CD4-positive, alpha-beta T cell treated with Interleukin-1 beta for 1 hour (primary cell): ENCODE measurements at places on chromosomes 16 and 17.
A peak's percentile ranks its signal among the peaks of the same experiment; 100 is the strongest.

- no peak for DNase-seq
Measured at GRCh38 chr17:31453896-31454295, 62.4 kb downstream of the RAB11FIP4 start.

DNA sequence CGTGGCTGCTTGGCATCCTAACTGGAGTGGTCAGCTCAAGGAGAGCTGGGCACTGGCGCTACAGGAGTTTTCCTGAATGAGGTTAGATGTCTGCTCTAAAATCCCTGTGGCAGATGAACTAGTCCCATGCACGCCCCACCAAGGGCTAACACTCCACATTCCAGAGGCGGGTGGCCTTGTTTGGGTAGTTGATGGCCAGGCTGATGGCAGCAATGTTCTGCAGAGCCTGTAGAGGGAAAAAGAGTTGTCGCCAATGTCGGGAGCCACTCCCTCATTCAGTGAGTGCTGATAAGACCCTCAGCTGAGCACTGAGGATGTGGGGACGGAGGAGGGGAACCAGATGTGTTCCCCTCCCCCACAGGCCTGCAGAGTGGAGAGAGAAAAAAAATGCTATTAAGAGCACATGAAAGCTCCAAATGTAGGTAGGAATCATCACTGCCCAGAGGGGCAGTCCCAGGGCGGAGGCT lies 42.5 kb upstream of the ATP2A3 start:
- DNase-seq = no peak

DNA sequence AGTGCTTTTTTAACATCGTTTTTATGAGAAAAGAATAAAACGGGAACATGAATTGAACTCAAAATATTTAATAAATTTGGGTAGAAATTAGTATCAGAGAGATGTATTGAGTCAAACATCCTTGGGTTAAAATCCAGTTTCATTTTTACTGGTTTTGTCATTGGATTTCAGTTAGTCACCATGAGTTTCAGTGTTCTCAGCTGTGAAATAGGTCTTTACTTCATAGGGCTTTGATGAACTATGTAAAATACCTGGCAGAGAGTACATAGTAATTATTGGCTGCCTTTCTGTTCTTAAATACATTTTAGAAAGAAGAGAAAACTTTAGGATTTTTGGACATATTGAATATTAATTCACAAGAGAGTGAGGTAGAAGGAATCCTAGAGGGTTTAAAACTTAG lies 105.8 kb downstream of the TANC2 start:
- DNase-seq = no peak

GRCh38 chr17:74497471-74497870 lies 31.0 kb downstream of the CD300A start:
- no peak for DNase-seq

GRCh38 chr16:47905771-47906170 lies 250.0 kb downstream of the ABCC12 start:
- DNase-seq = no peak

DNA sequence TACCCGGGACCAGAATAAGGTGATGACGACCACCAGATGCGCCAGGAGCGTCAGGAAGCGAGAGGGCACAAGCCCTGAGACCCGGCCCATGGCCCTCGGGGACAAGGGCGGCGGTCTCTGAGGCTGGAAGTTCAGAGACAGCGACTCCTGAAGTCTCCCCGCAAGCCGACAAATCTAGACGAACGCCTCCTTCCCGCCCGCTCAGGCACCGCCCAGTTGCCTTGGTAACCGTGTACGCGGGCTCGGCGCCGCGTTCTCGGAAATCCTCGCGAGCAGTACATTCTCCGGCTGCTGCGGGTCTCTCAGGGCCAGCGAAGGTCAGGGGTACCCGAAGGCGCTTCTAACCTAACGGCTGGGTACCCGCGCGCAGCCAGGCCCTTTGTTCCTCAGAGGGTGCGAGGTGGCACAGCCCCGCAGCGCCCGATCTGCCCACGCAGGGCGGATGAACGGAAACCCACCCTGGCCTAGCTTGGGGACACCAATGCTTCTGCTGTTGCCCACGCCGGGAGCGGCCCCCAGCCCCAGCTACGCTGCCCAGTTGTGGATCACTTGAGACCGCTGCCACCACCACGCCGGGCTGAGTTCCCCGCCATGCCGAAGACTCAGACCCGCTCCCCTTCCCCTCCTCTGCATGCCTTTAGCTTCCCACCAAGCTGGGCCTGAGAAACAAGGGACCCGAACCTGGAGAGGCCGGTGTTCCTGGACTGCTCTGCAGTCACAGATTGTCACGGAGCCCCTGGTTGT lies at the start of gene TMEM107:
Gene TMEM107 (minus strand): TSS at position 184 of the 744 bp plus-strand sequence. CDS start 94 bp downstream, at position 90.
- DNase-seq = peak; percentile 90

DNA sequence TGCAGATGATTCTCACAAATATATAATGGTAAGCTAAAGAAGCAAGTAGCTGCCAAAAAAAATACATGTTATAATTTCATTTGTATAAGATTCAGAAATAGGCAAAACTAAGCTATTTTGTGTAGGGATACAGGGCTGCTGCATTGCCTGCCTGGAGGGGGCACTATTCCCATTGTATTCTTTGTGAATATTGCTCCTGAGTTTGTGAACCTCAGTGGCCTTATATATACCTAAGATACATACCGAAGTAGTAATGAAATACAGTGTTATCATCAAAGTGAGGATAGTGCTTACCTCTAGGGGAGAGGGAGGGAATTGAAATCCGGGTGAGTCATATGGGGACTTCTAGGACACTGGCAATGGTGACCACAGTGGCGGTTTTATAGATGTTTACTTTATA lies 53.5 kb downstream of the C17orf58 start:
- DNase-seq = peak; percentile 10

GRCh38 chr16:3281222-3281820 lies 2.0 kb upstream of the ZNF263 start:
- DNase-seq = no peak

- DNase-seq = no peak
Measured at GRCh38 chr17:57919918-57920317, 35.3 kb downstream of the CUEDC1 start.

DNA sequence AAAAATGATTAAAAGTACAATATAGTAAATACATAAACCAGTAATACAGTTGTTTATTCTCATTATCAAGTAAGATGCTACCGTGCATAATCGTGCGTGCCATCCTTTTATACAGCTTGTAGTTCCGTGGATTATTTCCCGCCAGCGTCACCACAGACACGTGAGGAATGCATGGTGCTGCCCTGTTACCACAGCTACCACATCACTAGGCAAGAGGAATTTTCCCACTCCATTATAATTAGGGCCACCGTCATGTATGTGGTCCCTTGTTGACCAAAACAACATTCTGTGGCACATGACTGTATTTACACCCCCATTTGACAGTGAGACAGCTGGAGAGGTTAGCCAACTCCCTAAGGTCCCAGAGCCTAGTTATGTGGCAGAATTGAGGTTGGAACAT lies 30.5 kb upstream of the LGALS9 start:
- no peak for DNase-seq

DNA sequence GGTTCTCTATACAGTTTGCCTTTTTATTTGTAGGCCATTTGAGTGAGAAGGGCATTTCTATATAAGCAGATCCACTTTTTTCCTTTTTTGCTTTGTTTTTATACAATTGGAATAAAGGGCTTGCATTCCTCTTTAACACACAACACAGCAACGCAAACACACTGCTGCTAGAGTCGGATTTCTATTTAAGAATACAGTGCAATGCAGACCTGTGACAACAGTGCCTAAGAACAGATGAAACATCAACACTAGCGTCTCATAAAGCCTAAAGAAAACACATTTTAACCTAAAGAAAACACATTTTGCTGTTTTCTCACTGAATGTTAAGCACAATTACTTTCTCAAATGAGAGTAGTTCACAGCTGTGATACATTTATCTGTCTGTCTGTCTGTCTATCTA lies 1141.1 kb downstream of the CDH11 start:
- no peak for DNase-seq

DNA sequence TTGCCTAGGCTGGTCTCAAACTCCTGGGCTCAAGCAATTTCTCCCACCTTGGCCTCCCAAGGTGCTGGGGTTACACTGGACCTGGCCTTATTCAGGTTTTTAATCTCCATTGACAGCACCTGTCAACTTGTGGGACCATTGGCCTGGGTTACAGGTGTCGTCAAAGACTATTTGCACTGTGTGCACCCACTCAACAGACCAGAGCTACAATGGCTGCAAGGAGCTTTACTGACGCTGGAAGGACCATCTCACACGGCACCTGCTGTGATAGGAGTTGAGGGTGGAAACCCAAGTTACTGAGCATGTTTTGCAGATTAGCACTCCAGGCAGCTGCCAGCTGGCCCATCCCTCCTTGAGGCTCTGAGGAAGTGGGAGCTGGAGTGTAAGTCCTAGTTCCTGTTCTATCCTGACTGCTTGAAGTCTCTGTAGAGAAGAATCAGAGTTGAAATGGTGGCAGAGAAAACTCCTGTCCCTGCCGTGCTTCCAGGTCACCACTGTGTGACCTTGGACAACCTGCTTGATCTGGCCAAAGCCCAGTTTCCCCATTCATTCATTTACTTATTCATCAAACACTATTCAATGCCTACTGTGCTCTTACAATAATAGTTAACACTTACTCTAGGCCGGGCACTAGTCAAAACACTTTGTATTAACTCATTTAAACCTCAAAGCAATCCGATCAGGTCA lies 42.4 kb upstream of the LONP2 start:
- no peak for DNase-seq
